Coronary artery (tissue), 2 donors: ENCODE measurements at places on chromosomes 3 and 15.

- no peak for DNase-seq
These were observed 548 bp upstream of the BTBD1 start for GRCh38 chr15:83067638-83067962.

GRCh38 chr3:107064405-107065060, 312.7 kb upstream of the CCDC54 start:
- no peak for DNase-seq

GRCh38 chr3:139778682-139779233, 101.0 kb upstream of the NMNAT3 start:
- no peak for DNase-seq

DNA sequence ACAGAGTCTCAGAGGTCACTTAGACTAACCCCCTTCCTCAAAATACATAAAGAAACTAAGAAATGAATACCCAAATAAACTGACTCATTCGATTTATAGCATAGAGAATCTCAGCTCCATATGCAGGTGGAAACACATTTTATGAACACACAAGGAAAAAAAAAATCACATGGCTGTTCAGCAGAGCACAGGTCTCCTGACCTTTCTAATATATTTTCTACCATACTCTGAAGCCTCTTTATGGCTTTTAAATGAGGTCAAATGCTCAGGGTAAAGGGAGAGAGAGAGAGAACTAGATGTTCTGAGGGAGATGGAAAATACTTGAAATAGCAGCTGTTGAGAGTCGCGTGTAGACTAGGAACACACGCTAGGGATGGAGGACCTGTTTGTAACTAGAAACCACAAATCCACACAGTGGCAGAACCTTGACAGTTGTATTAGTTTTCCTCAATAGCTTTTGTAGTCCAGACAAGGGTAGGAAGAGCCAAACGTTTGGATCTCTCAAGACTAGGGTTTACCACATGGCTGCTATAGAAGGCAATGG, 165.3 kb downstream of the FMN1 start:
- no peak for DNase-seq

DNA sequence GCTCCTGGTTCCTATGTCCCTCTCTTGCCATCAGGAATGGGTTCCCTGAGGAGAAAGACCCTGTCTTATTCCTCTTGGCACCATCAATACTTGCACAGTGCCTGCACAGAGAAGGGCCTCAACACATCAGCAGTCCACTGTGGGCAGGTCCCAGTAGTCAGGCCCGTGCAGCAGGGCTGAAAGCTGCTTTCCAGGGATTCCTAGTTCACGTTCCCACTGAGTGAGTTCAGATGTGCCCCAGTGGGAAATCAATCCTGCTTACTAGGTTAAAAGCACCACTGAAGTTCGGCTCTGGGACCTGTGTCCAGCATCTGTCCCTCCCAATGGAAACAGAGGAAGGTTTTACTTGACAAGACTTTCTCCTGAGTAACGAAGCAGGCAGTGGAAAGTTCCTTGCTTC, 15.7 kb downstream of the RAB43 start:
- no peak for DNase-seq

GRCh38 chr3:85567071-85567676, 608.4 kb downstream of the CADM2 start:
- no peak for DNase-seq
